ENCODE measurements at places on chromosomes 6 and 20.

DNA sequence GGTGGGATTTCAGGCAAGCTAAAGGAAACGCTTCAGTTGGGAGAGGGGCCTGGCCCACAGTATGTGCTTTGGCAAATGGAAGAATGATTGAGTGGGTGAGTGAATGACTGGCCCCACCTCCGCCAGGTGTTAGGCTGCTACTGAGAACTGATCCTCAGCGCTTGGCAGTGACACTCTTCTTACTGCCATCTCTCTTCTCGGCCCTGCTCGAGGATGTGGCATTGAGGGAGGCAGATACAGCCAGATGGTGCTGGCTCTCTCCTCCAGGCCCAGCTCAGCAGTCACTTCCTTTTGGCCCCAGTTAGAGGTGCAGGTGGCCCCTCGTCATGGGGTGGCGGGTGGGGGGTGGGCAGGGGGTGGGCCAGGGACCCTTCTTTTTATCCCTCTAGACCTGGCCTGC lies 38.9 kb upstream of the KCNK5 start:
- no peak for DNase-seq

- DNase-seq, result no peak
Measured at GRCh38 chr6:9761220-9761619, 653.7 kb downstream of the TFAP2A start.

GRCh38 chr6:34986845-34987246 lies 97.8 kb downstream of the ANKS1A start:
- DNase-seq, result peak; percentile 12

GRCh38 chr6:158697811-158698210 lies 48.0 kb downstream of the SYTL3 start:
- no peak for DNase-seq

- no peak for DNase-seq
Measured at GRCh38 chr20:46182276-46183200, 64.4 kb downstream of the CD40 start.

GRCh38 chr6:128990915-128991314 lies 108.0 kb downstream of the LAMA2 start:
- DNase-seq, result no peak

GRCh38 chr20:2387580-2387979 lies 6.9 kb downstream of the TGM6 start:
- DNase-seq, result no peak

GRCh38 chr6:21228411-21228810 lies 365.1 kb upstream of the SOX4 start:
- no peak for DNase-seq

- peak; percentile 17 for DNase-seq
Measured at GRCh38 chr6:195861-196360, 96.4 kb upstream of the DUSP22 start.

DNA sequence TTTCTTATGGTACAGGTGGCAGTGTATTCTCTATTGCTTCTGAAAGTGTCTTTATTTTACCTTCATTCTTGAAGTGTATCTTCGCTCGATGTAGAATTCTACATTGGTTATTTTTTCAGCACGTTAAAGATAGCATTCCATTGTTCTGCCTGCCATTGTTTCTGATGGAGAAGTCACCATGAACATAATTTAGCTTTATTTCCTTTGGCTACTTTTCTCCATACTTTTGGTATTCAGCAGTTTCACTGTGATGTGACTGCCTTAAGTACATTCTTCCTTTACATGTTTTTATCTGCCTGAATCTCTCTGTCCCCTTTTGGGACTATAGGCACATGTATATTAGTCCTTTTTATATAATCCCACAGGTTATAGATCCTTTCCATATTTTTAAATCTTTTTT lies 19.0 kb downstream of the ZNF133 start:
- DNase-seq, result no peak

- DNase-seq, result no peak
Measured at GRCh38 chr20:45342855-45343531, 5.2 kb downstream of the SDC4 start.

DNA sequence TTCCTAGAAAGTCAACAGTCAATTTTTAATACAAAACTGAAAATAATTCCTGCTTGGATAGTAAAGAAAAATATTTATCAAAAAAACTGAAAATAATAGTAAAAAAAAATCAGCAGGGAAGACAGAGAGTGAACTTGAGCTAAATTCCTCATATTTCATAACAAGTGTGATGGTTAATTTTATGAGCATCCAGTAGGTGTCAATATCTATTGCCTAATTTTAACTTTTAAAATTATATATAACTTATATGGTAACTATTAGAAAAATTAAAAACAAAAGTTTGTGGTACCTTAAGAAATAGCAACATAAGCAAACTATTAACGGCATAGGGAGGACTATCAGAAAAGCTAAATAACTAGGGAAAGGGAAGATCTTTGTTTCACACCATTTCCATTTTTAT lies 2.1 kb downstream of the EPM2A start:
- DNase-seq, result no peak

- DNase-seq, result no peak
Measured at GRCh38 chr6:13604546-13605416, 10.4 kb upstream of the NOL7 start.

- no peak for DNase-seq
Measured at GRCh38 chr6:33197431-33198048, 2.9 kb downstream of the RXRB start.

- no peak for DNase-seq
Measured at GRCh38 chr6:29924731-29925130, 17.6 kb upstream of the HLA-A start.

- DNase-seq, result no peak
Measured at GRCh38 chr6:158038291-158039177, 56.9 kb downstream of the SYNJ2 start.

DNA sequence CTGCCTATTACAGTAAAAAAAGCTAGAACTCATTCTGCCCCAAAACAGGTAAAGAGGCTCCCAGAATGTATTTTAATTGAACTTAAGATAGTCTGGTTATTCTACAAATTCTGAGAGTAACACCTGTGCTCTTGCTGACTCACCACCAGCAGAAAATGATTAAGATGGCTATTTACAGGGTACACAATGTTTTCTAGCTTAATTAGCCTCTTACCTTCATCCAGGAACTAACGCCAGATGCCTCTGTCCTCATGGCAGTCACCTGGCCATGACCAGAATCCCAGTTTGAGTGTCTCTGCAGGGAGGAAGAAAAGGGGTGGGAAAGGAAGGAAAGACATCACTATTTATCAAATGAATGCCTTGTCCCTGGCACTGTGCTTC lies 31.3 kb upstream of the PPP1R3G start:
- no peak for DNase-seq

DNA sequence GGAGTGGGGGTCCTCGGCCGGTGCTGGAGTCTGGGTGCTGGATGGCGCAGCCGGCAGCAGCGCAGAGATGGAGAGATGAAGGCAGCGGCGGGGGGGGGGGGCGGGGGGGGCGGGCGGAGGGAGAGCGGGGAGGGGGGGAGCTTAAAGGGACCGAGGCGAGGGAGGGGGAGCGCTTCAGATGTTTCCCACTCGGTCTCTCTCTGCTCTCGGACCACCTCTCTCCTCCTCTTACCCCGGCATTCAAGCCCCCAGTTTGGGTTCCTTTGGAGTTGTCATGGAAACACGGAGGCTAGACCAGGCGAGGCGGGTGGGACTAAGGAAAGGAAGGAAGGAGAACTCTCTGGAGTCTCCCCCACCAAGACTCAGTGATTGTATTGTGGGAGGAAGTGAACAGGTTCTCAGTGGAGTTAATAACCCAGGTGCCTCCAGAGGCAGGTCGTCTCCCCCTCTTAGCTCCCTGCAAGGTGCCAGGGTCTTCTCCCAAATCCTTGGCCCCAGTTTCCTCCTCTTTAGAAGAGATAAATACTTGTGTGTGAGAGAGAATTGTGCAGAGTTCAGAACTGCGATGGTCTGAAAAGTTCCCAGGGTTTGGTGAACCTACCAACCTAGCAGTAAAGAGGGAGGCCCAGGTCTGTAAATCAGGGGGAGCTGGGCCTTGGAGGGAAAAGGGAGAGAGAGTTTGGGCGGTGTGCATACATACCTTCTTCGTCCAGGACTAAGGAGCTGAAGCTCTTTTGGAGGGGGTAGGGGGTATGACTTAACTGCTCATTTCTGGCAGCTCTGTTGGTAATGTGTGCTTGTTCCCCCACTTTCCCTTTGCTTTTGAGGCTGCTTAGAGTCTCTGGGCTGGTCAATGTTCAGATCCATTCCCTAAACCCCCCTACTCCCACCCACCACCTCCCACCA lies at the start of gene PRRT1:
PRRT1 (minus strand) TSS at position 77 of the 906 bp plus-strand sequence. CDS start 112 bp downstream, outside the sequence.
- DNase-seq, result no peak

DNA sequence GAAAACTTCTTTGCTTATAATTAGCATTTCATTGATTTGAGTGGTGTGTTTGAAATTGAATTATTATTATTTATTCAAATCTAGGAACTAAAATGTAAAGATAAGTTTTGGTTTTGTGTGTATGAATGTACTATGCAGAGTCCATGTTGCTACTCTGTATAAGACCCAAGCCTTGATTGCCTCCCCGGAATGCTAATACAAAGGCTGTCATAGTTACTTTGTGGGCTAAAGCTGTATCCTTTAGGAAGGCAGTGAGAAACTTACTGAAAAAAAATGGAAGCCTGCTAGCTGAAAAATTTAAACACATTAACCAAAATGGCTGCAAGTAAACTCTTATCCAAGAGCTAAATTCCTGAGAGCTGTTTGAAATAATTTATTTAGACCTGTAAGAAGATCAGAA lies 213.3 kb downstream of the ZFAND3 start:
- no peak for DNase-seq

DNA sequence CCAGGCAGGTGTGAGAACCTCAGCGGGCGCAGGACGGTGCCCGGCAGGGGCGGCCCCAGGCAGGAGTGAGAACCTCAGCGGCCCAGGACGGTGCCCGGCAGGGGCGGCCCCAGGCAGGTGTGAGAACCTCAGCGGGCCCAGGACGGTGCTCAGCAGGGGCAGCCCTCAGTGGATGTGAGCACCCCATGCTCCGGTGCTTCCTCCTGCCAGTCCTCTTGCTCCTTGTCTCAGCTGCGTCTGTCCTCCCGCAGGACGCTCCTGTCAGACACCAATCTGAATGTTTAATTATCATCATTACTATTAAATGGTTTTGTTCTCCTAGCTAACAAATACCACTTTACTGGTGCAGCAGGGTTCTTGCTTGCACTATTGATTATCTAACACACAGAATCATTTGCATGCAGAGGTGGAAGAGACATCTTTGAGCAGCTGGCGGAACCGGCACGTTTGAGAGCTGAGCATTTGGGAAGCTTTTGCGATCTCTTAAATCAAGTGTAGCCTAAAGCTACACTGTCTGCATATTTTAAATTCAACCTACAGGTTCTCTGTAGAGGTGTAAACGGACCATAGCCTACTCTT lies 39.4 kb upstream of the DACT2 start:
- no peak for DNase-seq

DNA sequence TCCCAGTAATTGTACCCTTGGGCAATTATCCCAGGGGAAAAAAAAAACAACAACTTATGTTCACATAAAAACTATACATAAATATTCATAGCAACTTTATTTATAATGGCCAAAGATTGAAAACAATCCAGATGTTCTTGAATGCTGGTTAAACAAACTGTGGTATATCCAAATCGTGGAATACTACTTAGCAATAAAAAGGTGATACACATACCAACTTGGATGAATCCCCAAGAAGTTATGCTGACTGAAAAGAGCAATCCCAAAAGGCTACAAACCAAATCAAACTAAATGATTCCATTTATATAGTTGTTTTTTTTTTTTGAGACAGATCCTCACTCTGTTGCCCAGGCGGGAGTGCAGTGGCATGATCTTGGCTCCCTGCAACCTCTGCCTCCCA lies 129.7 kb downstream of the QRSL1 start:
- no peak for DNase-seq

DNA sequence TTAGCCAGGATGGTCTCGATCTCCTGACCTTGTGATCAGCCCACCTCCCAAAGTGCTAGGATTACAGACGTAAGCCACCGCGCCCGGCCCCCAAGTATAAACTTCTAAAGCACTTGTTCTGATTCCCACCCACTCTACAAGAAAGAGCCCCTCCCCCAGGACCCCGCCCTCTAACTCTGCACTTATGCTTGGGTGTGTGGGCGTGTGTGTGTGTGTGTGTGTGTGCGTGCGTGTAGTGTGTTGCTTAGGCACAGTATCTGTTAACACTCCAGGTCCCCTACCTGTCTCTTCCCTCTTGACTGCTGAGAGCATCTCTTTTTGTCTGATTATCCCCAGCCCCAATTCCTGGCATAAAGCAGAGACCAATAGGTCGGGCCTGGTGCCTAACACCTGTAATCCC lies 6.0 kb upstream of the PTCRA start:
- no peak for DNase-seq

- no peak for DNase-seq
Measured at GRCh38 chr6:132872923-132873322, 58.6 kb downstream of the RPS12 start.

DNA sequence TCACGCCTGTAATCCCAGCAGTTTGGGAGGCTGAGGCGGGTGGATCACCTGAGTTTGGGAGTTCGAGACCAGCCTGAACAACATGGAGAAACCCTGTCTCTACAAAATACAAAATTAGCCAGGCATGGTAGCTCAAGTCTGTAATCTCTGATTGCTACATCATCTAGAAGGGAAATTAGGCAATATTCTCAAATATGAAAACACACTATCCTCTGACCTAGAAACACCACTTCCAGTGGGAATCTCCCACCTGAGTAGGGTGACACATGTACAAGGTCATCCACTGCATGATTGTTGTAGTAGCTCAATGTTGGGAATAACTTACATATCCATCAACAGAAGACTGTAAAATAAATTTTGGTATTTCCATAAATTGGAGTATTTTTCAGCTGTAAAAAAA lies 19.1 kb upstream of the SIRPD start:
- DNase-seq, result no peak

DNA sequence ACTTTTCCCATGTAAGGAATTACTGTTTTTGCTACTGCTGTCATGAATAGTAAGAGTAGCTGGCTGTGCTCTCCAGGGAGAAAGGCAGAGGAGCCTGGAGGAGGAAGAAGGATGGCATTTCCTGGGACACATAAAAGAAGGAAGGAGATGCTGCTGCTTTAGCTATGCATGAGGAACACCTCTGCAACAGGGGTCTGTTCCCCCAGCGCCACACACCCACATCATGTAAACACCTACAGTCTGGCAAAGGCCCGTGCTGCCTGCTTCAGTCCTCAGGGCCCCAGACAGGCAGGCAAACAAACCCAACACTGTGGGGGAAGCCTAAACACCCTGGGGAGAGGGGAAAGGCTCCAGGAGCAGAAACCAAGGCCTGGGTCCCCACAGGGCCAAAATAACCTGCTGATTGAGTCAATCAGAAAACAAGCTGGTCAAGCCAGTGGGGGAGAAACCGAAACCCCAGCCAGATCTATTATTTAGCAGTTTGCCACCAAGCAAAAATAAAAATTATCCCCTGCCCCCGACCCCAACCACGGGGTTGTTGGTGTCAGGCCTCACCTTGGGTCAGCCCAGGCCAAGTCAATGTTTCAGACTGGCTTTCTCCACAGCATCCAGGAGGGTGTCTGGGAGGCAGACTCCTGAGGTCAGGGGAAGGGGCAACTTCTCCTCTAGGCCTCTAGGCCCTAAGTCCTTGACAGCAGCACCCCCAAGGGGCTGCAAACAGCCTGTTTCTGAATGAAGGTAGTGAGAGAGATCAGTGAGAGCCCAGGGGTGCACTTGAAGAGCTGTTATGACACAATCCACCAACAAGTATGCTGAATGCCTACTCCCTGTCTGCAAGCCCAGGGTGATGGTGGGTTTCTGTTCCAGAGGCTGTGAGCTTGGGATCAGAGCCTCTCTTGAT lies 34.6 kb upstream of the SCUBE3 start:
- DNase-seq, result no peak

GRCh38 chr6:154289818-154290508 lies 66.6 kb downstream of the IPCEF1 start:
- DNase-seq, result no peak

- no peak for DNase-seq
Measured at GRCh38 chr20:34941226-34941625, 14.4 kb downstream of the GSS start.

GRCh38 chr6:84220809-84221409 lies 6.5 kb downstream of the CEP162 start:
- no peak for DNase-seq
